RWPE1 (cell line): ENCODE measurements at places on chromosomes 2 and 18.
A peak's percentile ranks its signal among the peaks of the same experiment; 100 is the strongest.

GRCh38 chr18:39587586-39587985 is 2022.0 kb upstream of the CELF4 start:
- DNase-seq: no peak

GRCh38 chr18:42477267-42477666 is 522.2 kb downstream of the PIK3C3 start:
- DNase-seq: no peak

DNA sequence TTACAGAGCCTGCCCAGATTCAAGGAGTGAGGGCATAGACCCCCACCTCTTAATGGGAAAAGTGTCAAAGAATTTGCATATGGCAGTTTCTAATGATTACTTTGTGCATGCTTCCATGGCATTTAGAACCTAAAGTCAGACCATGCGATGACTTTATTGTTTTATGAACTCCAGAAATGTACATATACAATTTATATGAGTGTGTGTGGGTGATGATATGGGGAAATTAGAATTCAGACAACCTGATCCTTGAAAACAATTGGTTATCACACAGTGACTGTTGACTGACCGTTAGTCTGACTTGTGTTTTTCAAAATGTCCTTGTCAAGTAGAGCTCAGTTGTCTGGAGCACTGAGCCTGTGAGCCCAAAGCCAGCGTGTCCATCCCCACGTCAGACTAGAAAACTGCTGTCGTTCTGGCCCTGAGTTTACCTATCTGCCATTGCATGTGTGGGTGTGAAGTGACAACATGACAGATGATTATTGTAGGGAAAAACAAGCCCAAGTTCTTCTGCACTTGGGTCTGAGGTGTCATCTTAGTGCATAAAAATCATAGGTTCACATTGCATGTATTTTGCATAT is 128.4 kb downstream of the MYO3B start:
- DNase-seq: no peak

DNA sequence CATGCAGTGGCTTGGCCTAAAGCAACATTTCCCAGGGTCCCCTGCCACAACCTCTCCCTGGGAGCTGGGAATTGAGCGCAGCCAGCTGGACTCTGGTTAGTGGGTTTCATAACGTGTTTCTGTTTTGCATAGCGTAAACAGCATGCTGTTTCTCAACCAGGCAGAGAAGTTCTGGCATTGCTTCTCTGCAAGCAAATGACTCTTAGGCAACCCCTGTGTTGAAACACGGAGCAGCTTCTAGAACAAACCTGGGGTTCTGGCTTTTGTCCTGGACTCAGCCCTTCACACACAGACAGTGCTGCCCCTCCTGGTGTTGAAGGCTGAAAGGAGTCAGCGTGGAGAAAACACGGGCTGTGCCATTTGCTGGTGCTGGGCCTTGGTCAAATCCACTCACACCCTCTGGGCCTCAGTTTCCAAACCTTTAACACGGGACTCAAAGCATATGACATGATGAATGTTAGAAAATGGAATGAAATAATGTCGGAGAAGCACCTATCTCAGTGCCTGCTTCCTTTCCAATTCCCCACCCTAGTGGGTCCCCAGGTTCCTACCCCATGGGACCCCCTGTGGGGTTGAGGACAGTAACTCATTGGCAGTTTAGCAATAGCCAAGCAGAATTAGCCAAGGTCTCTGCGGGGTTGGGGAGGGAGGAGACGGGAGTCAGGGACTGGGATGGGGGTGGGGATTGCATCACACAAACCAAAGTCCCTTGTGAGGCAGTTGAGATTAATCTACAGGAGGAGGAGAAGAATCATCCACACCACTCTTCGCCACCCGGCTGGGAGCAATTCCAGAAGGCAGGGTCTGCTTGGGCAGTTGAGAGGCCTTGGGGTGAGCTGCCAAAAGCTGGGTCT is 30.2 kb upstream of the IL1R2 start:
- no peak for DNase-seq

- DNase-seq: no peak
Observed at GRCh38 chr2:232137356-232138147, 176.0 kb downstream of the DIS3L2 start.

DNA sequence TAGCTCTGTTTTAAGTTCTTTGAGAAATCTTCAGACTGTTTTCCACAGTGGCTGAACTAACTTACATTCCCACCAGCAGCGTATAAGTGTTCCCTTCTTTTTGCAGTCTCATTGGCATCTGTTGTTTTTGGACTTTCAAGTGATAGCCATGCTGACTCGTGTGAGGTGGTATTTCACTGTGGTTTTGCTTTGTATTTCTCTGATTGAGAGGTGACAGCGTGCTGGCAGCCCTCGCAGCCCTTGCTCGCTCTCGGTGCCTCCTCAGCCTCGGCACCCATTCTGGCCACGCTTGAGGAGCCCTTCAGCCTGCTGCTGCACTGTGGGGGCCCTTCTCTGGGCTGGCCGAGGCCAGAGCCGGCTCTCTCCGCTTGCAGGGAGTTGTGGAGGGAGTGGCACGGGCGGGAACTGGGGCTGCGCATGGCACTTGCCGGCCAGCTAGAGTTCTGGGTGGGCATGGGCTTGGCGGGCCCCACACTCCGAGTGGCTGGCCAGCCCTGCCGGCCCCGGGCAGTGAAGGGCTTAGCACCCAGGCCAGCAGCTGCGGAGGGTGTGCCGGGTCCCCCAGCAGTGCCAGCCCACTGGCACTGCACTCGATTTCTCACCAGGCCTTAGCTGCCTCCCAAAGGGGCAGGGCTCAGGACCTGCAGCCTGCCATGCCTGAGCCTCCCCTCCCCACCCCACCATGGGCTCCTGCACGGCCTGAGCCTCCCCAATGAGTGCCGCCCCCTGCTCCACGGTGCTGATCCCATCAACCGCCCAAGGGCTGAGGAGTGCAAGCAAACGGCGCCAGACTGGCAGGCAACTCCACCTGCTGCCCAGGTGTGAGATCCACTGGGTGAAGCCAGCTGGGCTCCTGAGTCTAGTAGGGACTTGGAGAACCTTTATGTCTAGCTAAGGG is 151.8 kb downstream of the IRS1 start:
- no peak for DNase-seq

GRCh38 chr18:25052511-25052921 is 299.4 kb downstream of the ZNF521 start:
- DNase-seq: no peak

- DNase-seq: no peak
Observed at GRCh38 chr2:9573840-9574239, 18.2 kb upstream of the ADAM17 start.

- DNase-seq: no peak
Observed at GRCh38 chr2:127235082-127235702, 15.1 kb upstream of the CYP27C1 start.

DNA sequence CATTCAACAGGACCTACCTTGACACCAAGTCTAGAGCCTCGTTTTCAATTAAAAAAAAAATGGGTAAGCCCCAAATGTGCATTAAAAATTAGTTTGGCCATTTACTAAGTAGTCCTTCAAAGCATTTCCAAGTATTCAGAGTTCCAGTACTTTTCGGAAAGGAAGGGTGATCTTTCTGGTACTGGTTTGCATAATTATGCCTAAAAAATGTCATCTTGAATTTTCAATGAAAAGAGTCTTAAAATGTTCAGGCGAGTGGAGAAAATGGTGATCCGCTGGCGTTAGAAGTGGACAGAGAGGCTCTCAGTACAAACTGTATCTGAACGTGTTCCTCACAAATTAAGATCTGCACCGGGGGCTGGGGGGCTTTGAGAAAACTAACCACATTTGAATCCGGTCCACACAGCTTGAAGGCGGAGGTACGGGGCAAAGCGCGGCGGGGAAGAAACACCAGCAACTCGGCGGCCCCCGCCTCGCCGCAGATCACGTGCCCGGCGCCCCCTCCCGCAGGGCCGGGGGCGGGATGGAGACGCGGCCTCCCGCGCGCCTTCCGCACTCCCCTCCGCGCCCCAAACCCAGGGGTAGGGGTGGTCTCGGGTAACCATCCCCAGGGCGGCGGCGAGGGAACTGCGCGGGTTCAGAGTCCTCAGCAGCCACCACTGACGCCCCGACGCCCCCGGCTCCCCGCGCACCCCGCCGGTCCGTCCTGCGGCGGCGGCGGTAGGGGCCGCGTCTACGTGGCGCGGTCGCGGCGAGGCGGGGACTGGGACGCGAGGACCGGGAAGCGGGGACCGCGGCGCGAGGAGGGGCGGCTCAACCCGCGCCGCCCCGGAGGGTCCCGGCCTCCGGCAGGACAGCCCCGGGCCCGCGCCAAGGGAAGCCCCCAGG is 564 bp downstream of the LPIN2 start:
- DNase-seq: peak; percentile 34

- peak; percentile 18 for DNase-seq
Observed at GRCh38 chr2:29013057-29013780, 32.1 kb downstream of the TOGARAM2 start.

- no peak for DNase-seq
Observed at GRCh38 chr18:63774511-63774910, 707 bp upstream of the SERPINB7 start.

DNA sequence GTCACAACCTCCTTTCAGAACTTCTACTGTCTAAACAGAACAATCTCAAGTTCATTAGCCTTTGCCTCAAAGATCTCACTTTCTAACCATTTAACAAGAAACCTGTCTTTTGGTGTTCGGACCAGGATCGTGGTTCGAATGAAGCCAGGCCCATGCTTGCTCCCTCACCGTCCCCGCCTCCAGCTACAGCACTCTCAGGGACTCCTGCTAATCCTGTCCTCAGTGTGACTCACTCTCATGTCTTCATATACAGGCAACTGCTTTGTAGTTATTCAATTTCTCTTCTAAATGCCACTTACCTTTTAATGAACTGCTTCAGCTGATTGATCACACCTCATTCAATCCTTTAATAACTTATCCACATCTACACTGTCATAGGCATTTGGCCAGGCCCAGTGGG is 15.8 kb downstream of the SERTAD2 start:
- no peak for DNase-seq

DNA sequence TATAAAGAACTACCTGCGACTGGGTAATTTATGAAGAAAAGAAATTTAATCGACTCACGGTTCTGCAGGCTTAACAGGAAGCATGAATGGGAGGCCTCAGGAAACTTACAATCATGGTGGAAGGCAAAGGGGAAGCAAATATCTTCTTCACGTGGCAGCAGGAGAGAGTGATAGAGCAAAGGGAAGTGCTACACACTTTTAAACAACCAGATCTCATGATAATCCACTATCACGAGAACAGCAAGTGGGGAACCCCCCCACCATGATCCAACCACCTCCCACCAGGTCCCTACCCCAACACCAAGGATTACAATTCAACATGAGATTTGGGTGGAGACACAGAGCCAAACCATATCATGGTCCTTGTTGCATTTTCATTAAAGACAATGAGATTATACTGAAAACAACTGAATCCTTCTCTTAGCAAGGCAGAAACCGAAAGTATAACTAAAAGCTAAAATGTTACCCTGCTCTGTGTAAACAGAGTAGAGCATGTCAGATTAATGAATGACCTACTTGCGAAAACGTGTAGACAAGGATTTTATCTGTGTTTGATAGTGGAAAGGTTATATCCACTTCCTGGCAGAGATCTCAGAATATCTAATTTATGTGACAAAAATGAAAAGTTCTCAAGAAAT is 60.1 kb upstream of the RBBP8 start:
- DNase-seq: no peak

- DNase-seq: no peak
Observed at GRCh38 chr2:128445523-128445900, 126.8 kb upstream of the HS6ST1 start.

- peak; percentile 79 for DNase-seq
Observed at GRCh38 chr2:19540739-19541525, 182.5 kb upstream of the OSR1 start.

GRCh38 chr2:36338827-36339145 is 16.8 kb upstream of the CRIM1 start:
- peak; percentile 60 for DNase-seq

DNA sequence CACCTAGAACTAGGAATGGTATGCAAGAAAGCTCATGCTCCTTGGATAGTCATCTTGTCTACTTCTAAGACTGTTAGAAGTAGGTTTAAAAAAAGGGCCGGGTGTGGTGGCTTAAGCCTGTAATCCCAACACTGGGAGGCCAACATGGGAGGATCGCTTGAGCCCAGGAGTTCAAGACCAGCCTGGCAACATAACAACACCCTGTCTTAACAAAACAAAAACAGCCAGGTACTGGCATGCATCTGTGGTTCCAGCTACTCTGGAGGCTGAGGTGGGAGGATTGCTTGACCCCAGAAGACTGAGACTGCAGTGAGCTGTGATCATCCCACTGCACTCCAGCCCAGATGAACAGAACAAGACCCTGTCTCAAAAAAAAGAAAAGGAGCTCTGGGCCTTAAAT is 19.9 kb downstream of the PNO1 start:
- DNase-seq: no peak

DNA sequence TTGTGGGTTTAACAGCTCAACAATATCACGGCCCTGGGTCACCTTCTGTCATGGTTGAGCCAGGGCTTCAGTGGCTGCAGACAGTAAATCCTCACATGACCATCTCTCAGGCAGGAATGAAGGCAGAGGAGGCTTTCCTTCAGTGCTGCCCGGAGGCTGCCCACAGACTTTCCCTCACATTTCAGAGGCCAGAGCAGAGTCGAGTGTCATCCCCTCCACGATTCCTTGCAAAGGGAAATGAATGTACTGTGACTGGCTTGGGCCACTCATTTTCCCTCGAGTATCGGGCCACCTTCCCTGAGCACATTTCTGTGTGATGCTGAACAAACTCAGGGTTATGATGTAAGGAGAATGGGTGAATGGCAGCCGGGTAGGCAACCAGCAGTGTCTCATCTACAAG is 10.0 kb upstream of the REEP1 start:
- DNase-seq: no peak

GRCh38 chr18:52310651-52311050 is 29.3 kb upstream of the DCC start:
- DNase-seq: no peak

GRCh38 chr18:77133835-77134496 is 1.4 kb upstream of the MBP start:
- DNase-seq: no peak

- no peak for DNase-seq
Observed at GRCh38 chr2:38230756-38231155, 146.3 kb downstream of the ATL2 start.

DNA sequence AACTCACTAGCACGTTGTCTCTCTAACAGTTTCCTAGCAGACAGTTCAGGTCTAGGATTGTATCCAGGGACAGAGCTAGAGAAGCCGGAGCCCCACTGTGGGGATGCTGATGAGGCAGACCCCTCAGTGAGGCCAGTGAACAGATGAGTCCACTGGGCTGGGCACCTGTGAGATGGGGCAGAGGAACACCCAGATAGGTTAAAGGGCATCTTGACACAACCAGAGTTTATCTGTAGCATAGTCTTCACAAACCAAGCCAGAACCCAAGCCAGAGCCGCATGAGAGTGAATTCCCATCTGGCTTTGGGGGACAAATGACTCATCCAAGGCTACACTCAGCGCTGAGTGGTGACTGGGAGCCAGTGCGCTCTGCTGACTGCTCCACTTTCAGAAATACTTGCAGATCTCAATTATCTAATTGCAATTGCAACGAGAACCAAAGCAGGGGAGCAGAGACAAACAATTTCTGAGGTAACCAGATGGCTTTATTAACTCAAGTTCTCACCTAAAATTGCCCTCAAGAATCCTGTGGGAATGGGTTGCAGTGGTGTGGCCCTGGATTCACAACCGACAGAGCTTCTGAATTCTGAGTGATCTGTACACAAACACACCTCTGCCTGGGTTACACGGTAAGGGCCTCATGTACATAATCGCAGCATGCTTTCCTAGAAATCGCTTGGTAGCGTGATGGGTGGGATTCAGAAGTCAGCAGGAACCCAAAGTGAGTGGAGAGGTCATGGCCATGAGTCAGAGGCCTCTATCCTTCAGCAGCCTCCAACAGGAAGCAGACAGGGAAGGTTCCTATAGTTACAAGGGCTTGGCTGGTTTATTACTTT is 48.7 kb upstream of the MSH2 start:
- no peak for DNase-seq

GRCh38 chr2:229129738-229130371 is 141.2 kb downstream of the PID1 start:
- peak; percentile 16 for DNase-seq
